NCI-H1694 (cell line): ENCODE measurements at places on chromosomes 3 and 15.

DNA sequence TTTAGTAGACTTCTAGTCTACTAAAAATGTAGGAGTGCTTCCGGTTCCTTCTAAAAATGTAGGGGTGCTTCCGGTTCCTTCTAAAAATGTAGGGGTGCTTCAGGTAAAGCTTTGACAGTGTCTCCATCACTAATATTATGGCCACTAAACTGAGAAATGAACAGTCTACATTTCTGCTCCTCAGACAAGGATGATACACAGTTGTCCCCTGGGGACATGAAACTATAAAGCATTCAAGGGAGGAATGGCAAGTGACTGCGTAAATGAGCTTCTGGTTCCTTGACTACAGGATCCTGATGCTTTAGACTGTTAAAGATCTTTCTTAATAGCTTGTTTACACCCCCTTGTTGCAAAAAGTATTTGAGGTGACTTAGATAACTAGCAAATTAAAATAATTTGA is 53.9 kb upstream of the SLC9A9 start:
- DNase-seq: no peak

GRCh38 chr3:149352556-149352955 is 19.1 kb upstream of the TM4SF18 start:
- no peak for DNase-seq

- no peak for DNase-seq
Measured at GRCh38 chr15:51094606-51095569, at the start of gene TNFAIP8L3. Gene TNFAIP8L3 (minus strand): TSS chr15:51094906. CDS start chr15:51094595, 311 bp downstream.

GRCh38 chr3:101687142-101687931 is 819 bp upstream of the RPL24 start:
- DNase-seq: no peak

DNA sequence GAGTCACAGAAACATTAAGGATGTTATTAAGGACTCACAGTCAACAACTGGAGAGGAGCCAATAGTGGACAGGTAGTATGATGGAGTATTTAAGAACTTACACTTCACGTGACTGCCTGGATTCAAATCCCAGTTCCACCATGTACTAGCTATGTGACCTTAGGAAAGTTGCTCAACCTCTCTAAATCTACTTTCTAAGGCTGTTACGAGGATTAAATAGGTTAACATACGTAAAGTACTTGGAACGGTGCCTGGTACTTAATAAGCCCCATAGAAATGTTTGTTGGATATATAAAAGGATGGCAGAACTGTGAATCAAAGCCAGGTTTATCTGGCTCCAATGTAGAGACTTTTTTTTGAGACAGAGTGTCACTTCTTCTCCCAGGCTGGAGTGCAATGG is 24.4 kb downstream of the THRB start:
- DNase-seq: no peak

DNA sequence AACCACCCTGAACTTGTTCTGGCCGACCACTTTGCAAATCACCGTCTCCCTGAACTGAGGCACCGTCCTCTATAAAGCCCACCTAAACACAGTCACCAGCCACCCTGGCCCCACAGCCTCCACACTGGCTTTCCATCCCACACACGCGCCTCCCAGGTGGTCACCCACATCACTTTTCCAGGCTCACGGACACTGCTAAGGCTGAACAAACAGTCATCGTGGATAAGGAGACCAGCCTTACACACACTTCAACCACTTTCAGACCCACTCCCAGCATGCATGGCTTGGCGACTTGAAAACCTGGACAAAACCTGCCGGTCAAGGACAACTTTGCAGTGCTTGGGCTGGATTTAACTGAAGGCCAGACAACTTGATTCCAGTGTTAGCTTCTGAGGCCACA is 8.4 kb downstream of the CHSY1 start:
- DNase-seq: no peak

GRCh38 chr3:67923796-67924195 is 269.4 kb upstream of the SUCLG2 start:
- DNase-seq: no peak

DNA sequence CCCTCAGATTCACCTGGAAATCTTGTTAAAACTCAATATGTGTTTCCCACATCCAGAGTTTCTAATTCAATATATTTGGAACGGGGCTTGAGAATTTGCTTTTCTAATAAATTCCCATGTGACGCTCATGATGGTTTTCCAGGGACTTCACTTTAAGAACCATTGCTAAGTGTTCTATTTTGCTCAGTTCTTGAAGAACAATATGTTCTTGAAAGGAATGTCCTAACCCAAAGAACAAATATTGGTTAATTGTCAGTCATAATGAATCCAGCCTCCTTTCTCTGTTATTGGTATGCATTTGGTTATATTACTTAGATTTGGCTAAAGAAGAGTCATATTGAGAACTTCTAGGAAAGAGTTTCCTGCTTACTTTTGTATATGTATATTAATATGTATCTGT is 4.4 kb upstream of the PLSCR2 start:
- no peak for DNase-seq
